ENCODE measurements at places on chromosomes 1 and 21.

- H3K4me1 ChIP-seq = peaks cover 14% of the 10 kb centered on the region
- peaks cover 6% of the 10 kb centered on the region for H3K27me3 ChIP-seq
- no peak for DNase-seq
- H3K4me3 ChIP-seq = no peak overlapping the region
- no peak overlapping the region for H3K27ac ChIP-seq
These were observed 23.4 kb upstream of the TDRD10 start for GRCh38 chr1:154478639-154479038.

DNA sequence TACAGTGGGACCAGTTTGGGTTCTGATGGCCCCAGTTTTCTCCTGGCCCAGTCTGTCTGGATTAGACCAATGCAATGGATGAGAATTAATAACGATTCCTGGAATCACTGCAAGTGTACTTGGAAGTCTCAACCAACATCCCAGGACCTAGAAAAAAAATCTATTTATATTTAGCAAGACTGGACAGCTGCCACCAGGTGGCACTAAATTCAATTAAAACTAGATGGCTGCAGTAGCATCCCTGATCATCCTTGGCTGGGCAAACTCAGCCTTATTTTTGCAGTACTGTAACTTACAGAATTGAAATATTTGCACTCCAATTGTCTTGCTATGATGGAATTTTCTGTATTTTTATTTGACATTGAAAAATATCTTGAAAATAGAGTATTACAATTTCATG, 165.7 kb downstream of the NCAM2 start:
- H3K4me1 ChIP-seq = peaks cover 7% of the 10 kb centered on the region
- peaks cover 7% of the 10 kb centered on the region for H3K27me3 ChIP-seq
- H3K36me3 ChIP-seq = no peaks in the 10 kb centered on the region
- DNase-seq = no peak
- no peak overlapping the region for H3K4me3 ChIP-seq

GRCh38 chr21:36698981-36699545, at the start of gene SIM2:
Gene SIM2 (plus strand): TSS chr21:36699115. CDS start chr21:36699747, 632 bp downstream.
- H3K4me3 ChIP-seq = no peak within 1 kb of the TSS
- H3K27me3 ChIP-seq = peaks cover 62% of the 10 kb centered on the region
- H3K4me1 ChIP-seq = peaks cover 2% of the 10 kb centered on the region
- no peak for DNase-seq

DNA sequence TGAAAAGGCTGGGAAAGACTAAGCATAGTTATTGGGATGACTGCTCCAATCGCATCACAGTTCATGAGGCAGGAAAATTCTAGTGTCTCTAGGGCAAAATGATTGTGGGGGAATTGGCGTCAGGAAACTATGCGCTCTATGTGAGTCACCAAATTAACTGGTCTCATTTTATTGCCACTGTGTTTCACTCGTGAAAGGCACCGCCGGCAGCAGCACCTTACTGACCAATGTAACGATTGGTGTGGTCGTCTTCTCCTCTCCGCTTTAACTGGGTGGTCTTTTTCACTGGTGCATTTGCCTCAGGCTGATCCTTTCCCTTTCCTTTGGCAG, 83.5 kb downstream of the SPAG17 start:
- no peaks in the 10 kb centered on the region for H3K4me1 ChIP-seq
- H3K4me3 ChIP-seq = no peak overlapping the region
- H3K27me3 ChIP-seq = no peaks in the 10 kb centered on the region
- DNase-seq = no peak

All from activated T-helper 1 cell treated with anti-CD3 and anti-CD28 coated beads, Interleukin-12 subunit alpha, Interleukin-12 subunit beta, Interleukin-2, Interleukin-4 antibody, amounts not matched to agents 30 ng/mL and 10 ng/mL and 1 ng/mL, durations not matched to agents 14 hours and 24 hours and 36 hours (primary cell).